Stimulated activated naive B cell treated with anti-CD40 and anti-IgM and Interleukin-4, amounts not matched to agents 10 μg/mL and 1 μg/mL and 100 μg/mL, for 72 hours (primary cell): ENCODE measurements at places on chromosomes 16 and 17.

DNA sequence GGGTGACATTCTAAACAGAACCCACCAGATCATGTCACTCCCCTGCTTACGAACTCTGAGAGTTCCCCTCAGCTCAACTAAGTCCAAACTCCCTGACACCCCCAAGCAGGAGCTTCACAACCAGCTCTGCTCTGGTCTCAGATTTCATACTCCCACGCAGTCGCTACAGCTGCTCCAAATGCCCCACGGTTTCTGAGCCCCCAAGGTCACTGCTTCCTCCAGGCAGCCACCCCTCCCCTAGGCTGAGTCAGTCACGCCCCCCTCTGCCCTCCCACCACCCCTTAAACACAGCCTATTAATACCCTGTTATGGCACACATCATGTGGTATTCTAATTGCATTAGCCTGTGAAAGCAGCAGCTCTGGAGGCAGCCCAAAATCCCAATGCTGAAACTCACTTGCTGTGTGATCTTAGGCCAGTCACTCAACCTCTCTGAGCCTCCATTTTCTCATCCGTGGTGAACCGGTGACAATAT, 51.5 kb downstream of the GSG1L start:
- no peaks in the 10 kb centered on the region for H3K36me3 ChIP-seq
- peaks cover 26% of the 10 kb centered on the region for H3K27me3 ChIP-seq
- H3K27ac ChIP-seq = no peak overlapping the region
- H3K4me3 ChIP-seq = no peak overlapping the region

DNA sequence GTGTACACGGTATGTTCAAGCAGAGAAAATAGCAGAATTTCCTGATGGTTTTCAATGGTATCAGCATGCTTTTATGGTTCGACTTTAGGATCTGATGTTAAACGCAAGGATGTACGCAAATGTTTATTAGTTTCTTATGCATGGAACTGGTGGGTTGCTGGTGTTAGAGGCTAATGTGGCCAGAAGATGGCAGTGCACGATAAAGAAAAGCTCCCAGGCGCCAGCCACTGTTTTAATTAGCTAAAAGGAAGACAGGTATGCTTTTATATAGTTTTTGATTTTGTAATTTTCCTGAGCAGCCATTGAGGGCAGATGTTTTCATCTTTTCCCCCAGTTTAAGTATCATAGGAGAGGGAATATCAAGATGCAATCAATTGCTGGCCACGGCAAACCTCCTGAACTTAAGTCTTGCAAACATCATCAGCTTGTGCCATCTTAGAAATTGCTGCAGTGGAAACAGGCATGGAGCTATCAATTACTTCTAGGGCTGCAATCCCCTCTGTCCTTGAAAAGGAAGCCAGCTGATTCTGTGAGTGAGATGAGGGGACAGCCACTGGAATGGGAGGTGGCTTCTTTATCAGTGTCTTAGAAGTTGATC, 648.5 kb upstream of the RBFOX1 start:
- H3K4me1 ChIP-seq = no peaks in the 10 kb centered on the region
- H3K4me3 ChIP-seq = no peak overlapping the region
- H3K27ac ChIP-seq = no peak overlapping the region
- H3K27me3 ChIP-seq = peaks cover 5% of the 10 kb centered on the region
- no peaks in the 10 kb centered on the region for H3K36me3 ChIP-seq

GRCh38 chr16:30535777-30536190, 1.1 kb upstream of the ZNF747 start:
- peaks cover 15% of the 10 kb centered on the region for H3K4me1 ChIP-seq
- H3K27me3 ChIP-seq = no peaks in the 10 kb centered on the region
- peak overlapping the region; percentile 100 for H3K4me3 ChIP-seq
- H3K36me3 ChIP-seq = peaks cover 50% of the 10 kb centered on the region
- DNase-seq = peak; percentile 45

- H3K27me3 ChIP-seq = no peaks in the 10 kb centered on the region
- H3K4me1 ChIP-seq = peaks cover 65% of the 10 kb centered on the region
- H3K27ac ChIP-seq = peak overlapping the region; percentile 98
- H3K36me3 ChIP-seq = peaks cover 58% of the 10 kb centered on the region
Measured at GRCh38 chr16:11179574-11179973, 76.4 kb downstream of the SOCS1 start.

DNA sequence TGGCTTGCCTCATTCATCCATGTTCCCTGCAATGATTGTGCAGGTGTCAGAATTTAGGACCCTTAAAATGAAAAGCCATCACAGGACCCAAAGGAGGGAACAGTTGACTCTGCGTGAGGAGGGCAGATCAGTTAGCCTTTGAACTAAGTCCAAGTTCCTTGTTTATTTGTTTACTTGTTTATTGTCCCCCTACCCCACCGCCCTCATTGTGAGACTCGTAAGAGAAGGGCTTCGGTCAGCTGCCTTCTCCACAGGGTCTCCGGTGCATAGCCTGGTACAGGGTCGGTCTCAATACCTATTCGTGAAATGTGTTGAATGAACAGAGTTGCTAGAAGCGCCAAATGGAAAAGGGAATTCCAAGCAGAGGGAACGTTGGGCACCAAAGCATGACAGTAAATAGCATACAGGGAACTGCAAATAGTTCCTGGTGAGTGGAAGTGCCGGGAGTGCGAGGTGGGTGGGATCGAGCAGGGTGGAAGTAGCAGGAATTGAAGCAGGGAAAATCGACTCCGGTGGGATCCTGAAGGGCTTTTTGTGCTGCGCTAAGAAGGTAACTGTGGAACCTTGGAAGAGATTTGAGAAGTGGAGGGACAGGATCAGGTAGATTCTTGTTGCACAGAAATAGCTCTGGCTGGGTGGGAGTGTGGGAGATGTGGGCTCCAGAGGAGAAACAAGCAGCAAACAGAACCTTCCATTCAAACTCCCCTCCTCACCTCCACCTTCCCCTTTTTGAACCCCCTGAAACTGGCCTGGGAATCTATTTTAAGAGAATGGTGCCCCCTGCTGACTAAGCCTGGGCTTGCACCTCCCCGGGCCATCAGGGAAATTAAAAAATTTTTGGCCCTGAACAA, 12.7 kb downstream of the SLC35B1 start:
- peak; percentile 68 for DNase-seq
- peak overlapping the region; percentile 48 for H3K4me3 ChIP-seq
- peaks cover 8% of the 10 kb centered on the region for H3K36me3 ChIP-seq

DNA sequence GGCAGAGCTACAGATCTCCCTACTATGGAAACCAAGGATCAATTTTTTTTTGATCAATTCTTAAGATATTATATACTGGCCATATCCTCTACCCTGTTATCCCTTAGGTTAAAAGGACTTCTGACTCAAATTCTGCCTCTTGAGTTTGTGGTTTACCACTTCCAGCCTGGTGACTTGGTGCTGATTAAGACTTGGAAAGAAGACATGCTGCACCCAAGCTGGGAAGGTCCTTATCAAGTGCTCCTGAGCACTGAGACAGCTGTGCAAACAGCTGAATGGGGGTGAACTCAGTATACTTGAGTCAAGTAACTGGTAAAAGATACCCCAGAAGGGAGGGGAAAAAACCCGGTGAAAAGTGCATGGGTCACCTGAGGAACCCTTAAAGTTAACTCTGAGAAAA, 20.5 kb upstream of the SPACA3 start:
- H3K4me1 ChIP-seq = no peaks in the 10 kb centered on the region
- H3K36me3 ChIP-seq = no peaks in the 10 kb centered on the region
- DNase-seq = no peak
- H3K4me3 ChIP-seq = no peak overlapping the region

DNA sequence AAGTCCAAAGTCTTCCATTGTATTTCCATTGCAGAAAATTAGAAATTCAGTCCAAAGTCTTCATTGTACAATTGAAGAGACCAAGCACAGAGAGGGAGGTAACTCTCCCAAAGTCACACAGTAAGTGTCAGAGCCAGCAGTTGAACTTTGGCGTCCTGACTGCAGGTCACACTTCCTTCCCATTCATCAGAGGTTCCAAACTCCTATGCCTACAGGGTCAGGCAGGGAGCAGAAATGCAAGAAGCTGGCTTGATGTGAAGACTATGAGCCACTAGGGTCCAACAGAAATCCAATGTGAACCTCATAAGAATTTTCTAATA, 44.7 kb upstream of the GRIN2A start:
- peaks cover 30% of the 10 kb centered on the region for H3K4me1 ChIP-seq
- no peaks in the 10 kb centered on the region for H3K36me3 ChIP-seq
- DNase-seq = no peak
